GM12865 (cell line): ENCODE measurements at places on chromosomes 12 and 14.
A peak's percentile ranks its signal among the peaks of the same experiment; 100 is the strongest.

DNA sequence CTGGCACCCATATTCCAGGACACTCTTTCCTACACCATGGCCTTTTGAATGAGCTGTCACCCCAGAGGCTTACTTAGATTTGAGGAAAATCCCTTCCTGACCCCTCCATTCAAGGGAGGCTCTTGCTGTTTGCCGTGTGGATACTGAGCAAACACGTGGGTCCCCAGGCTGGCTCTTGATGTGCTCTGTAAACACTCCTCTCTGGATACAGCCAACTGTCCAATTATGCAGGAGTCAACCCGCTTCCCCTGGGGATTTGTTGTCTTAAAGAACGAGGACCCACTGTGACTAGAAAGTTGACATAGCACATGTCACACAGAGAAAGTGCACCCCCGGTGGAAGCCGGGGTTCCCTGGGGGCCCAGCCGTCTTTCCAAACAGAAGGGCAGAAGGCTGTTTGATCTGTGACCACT lies 75.8 kb upstream of the CEP83 start:
- DNase-seq = no peak

- DNase-seq = no peak
Measured at GRCh38 chr14:51963286-51963685, 26.1 kb upstream of the RTRAF start.

GRCh38 chr12:63846238-63846967 lies 1.9 kb downstream of the SRGAP1 start:
- no peak for DNase-seq

DNA sequence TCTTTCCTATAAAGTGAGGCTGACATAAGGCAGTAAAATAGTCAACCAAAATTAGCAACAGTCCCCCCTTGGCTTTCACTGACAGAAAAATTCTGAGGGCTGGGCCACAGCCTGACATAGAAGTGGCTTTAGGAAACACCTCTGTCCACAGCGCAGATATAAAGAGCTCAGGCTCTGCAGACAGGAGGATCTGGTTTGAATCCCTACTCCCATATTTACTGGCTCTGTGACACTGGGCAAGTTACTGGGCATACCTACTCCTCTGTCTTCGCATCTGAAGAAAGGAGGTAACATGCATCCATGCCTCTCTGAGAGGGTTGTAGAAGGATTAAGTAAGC lies 95.3 kb downstream of the STXBP6 start:
- DNase-seq = no peak

- DNase-seq = no peak
Measured at GRCh38 chr12:52423035-52423434, 11.1 kb downstream of the KRT75 start.

- DNase-seq = no peak
Measured at GRCh38 chr14:97029800-97030199, 232.6 kb downstream of the VRK1 start.

DNA sequence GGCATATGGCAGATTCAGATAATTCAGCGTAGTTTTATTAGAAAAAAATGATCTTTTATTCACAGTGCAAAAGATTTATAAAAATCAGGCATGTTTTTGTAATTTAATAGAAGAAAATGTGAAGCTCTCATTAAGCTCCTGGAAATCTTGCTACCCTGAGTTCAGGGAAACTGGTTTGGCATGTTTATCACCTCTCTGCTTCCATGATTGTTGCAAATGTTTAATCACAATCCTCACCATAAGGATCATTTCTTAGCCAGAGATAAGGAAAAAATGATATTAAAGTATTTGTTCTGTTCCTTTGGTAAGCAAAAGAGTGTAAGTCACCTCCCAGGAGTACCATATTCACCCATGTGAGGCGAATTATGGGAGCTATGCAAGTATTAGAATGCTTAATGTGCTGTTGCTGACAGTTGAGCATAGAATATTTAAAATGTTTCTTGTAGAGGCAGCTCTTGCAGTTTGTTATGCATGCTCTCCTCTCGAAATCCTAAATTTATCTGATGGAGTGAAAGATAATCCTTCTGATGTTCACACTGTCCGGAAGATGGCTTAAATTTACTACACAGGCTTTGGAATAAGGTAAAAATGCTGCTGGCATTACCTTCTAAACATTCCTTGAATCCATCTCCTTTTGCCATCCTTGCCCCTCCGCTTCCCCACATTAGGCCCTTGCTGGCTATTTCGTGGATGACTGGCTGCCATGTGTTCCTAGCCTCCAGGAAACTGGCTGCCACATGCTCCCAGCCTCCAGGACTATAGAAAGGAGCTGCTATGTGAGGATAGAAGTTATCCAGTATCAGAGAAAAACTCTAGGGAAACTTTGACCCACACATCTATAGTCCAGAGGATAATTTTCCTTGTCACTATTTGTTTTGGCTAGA lies 115.8 kb upstream of the CCDC198 start:
- DNase-seq = no peak

- DNase-seq = no peak
Measured at GRCh38 chr12:116694653-116695463, 43.0 kb downstream of the SPRING1 start.

GRCh38 chr14:24092505-24093206 lies 1.5 kb upstream of the PCK2 start:
- DNase-seq = no peak

- no peak for DNase-seq
Measured at GRCh38 chr12:2187195-2187945, 134.6 kb downstream of the CACNA1C start.

- no peak for DNase-seq
Measured at GRCh38 chr12:28811457-28811856, 337.6 kb upstream of the FAR2 start.

DNA sequence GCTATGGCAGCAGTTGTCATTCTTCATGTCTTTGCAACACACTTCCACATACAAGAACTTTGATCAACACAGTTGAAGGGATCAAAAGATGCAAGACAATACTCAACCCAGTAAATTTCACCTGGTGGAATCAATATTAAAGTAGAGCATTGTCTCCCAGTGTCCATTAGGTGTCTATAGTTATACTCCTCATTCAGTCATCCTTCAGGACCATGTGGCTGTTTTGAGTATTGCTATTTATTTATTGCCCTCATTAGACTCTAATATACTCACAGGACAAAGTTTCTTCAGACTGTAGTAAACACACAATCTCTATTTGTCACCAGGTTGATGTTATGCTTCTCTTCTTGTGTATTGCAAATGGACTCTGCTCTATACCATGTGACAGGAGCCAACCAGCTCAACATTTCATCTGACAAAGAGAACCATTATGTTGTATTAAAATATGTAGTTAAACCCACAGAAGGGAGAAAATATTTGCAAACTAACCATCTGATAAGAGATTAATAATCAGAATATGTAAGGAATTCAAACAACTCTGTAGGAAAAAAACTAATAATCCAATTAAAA lies 146.6 kb downstream of the TGFB3 start:
- DNase-seq = no peak

DNA sequence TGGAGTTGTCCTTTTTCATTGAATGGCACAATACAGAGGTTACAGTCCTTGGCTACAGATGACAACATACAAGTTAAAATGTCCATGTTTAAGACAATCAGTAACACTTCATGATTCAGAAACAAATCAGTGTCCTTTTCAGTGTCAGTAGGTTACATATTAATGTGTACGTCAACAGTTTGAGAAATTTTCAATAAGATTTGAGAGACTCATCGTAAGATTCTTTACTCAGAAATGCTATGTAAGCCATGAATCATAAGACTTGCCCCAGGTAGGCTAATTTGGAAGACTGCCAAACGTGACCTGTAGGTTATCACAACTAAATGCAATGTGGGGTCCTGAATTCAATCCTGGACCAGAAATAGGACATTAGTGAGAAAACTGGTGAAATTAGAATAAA lies 3.5 kb downstream of the RDH12 start:
- no peak for DNase-seq

- DNase-seq = no peak
Measured at GRCh38 chr14:59772233-59772632, 98.3 kb downstream of the RTN1 start.

DNA sequence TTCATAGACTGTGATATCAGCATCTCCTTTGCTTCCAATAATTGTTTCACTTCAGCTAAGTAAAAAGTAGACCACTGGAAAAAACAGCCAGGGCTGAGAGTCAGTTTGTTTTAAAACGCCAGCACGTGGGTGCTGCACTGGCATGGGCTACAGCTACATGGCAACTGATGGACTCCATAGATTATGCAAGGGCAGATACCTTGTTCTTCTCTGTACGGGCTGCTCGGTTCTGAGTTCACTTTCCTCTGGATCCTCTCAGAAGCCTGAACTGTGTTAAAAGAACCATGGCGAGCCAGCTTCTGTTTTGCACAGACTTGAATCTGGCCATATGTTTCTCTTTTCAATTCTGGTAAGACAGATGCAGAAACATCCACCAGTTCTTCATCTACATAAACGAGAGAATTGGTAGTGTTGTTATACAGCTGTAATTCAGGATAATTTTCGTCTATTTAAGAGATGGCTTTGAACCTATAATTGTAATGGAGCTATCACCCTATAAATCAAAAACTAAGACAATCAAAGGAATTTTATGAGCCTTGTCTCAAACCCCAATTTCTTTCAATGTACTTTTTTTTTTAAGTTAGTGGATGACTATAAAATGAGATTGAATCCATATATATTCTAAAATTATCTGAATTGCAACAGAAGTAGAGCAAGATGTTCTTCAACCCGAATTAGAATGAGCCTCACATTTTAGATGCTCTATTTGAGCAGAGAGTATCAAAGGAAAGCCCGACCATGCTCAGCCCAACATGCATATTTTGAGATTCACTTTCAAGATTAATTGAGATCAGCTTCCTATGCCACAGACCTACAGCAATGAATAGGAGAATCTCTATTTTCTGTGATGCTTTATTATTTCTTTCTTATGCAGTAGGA lies 31.5 kb downstream of the E2F7 start:
- DNase-seq = no peak

DNA sequence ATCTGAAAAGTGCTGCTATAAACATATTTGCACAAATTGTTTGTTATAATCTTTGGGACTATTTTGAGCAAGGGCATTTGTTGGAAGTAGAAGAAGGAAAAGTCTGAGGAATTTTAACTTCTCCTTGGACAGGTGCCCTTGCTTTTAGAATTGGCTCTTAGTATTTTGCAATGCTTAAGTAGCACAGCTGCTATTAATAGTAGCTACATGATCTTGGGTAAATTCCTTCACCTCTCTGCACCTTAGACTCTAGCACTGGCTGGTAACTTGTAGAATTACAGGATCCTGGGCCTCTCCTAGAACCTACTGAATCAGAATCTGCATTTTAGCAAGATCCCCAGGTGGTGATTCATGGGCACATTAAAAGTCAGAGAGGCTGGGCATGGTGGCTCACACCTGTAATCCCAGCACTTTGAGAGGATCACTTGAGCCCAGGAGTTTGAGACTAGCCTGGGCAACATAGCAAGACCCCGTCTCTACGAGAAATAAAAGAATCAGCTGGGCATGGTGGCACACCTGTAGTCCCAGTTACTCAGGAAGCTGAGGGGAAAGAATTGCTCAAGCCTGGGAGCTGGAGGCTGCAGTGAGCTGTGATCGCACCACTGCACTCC lies 10.8 kb upstream of the TMEM120B start:
- DNase-seq = no peak

- DNase-seq = no peak
Measured at GRCh38 chr12:118044577-118044976, 16.4 kb downstream of the WSB2 start.

GRCh38 chr12:66066929-66067523 lies 63.5 kb downstream of the LLPH start:
- peak; percentile 43 for DNase-seq

DNA sequence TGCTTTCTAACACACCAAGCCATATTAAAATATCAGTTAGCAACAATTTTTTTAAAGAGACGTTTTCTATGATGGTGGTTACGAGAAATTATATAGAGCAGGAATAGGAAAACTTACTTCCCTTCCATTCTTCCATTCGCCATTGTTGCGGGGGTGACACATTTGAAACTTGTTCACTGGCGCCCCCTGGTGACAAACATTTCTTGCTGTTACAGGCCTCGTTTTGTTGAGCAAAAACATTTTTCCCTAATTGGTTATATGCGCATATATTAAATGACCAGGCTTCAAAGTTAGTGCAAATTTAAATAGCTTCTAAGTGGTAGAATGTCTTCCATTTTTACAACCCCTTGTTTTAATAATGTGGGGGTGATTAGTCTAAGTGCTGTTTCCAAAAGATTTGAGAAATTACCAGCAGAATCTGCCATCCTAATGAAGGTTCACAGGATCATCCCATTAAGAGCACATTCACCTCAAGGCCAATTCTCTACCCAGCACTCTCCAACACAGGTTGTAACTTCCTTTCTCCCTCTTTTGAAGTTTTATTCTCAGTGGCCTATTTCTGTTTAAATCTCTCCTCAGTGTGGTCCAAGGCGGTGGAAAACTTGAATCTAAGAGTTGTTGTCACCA lies 1124.7 kb downstream of the FLRT2 start:
- DNase-seq = peak; percentile 21

GRCh38 chr14:32303865-32304264 lies 25.2 kb upstream of the AKAP6 start:
- no peak for DNase-seq

GRCh38 chr14:104094709-104095425 lies 9.4 kb downstream of the ASPG start:
- DNase-seq = peak; percentile 54

DNA sequence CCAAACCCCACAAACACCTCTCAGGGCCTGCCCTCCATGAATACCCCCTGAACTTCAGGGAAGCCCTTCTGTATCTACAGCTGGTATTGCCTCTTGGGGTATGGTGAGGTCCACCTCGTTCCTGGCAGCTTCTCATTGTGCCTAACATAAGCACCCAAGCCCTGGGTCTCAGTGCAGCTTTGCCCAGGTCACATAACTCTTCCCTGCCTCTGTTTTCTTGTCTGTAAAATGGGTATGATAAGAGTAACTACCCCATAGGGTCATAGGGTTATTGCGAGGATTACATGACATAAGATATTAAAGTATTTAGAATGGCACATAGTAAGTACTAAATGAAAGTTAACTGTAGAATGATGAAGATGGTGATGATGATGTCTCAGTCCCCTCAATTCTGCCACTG lies 190.0 kb upstream of the PWP1 start:
- no peak for DNase-seq

GRCh38 chr12:47753021-47754001 lies 5.4 kb downstream of the RAPGEF3 start:
- peak; percentile 37 for DNase-seq

DNA sequence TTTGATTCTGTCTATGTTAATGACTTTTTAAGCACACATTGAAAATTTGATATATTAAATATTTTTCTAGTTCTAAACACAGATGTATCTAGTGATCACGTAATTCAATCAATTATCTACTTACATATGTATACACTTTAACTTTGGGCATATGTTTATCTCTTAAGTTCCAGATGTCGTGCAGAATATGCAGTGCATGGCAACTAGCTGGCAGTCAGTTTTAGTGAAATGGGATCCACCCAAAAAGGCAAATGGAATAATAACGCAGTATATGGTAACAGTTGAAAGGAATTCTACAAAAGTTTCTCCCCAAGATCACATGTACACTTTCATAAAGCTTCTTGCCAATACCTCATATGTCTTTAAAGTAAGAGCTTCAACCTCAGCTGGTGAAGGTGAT lies 105.3 kb downstream of the PTPRQ start:
- DNase-seq = no peak

DNA sequence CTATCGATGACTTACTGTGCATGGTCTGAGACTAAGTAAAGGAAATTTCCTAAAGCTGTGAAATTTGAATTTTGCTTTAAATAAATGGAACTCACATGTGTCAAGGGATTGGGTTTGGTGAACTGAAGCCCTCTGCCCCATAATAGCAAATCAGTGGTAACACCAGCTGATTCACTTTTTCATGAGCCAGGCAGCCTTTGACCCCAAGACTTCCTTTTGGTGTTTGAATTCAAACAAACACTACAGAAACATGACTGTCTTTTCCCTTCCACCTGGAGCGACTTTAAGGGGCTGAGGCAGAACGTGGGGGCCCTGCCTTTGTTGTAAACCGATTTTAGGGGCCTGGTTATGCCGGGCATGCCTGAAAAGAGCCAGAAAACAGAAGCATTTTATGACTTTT lies 28.8 kb downstream of the KCTD10 start:
- DNase-seq = no peak
